ENCODE measurements at places on chromosomes 5 and 9.

DNA sequence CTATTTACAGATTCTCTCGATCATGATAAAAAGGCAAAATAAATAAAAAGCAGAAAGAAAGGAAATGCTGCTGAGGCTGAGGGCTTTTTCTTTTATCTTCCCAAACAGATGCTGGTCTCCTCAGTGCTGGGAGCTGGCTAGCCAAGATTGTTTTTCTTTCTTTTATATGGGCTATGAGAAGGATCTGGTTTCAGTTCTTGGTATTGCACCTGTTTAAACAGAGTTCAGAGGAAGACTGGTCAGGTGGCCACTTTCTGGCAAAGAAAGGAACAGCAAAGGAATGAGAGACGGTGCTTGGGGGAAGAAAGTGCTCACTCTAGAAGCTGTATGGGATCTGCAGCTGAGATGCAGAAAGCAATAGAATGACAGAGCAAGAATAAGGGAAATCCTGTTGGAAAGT lies 88.9 kb downstream of the SLF1 start:
- DNase-seq: no peak

- DNase-seq: no peak
Observed at GRCh38 chr9:133774799-133775198, 36.6 kb upstream of the SARDH start.

DNA sequence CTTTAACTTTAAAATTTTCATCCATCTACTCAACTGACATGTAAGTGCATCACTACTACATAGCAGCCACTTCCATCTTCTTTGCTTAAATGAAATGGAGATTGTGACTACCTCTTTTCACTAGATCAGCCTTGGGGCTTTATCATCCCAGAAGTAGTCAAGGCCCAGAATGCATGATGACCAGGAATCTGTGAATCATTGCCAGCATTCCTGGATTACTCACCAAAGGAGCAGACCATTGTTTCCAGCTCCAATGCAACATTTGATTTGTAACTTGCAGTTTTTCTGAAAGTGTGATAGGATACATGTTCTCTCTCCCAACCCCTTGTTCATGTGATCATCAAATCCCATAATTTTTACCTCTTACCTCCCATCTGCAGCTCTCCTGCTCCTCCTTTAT lies 65.1 kb downstream of the PLPPR1 start:
- no peak for DNase-seq

DNA sequence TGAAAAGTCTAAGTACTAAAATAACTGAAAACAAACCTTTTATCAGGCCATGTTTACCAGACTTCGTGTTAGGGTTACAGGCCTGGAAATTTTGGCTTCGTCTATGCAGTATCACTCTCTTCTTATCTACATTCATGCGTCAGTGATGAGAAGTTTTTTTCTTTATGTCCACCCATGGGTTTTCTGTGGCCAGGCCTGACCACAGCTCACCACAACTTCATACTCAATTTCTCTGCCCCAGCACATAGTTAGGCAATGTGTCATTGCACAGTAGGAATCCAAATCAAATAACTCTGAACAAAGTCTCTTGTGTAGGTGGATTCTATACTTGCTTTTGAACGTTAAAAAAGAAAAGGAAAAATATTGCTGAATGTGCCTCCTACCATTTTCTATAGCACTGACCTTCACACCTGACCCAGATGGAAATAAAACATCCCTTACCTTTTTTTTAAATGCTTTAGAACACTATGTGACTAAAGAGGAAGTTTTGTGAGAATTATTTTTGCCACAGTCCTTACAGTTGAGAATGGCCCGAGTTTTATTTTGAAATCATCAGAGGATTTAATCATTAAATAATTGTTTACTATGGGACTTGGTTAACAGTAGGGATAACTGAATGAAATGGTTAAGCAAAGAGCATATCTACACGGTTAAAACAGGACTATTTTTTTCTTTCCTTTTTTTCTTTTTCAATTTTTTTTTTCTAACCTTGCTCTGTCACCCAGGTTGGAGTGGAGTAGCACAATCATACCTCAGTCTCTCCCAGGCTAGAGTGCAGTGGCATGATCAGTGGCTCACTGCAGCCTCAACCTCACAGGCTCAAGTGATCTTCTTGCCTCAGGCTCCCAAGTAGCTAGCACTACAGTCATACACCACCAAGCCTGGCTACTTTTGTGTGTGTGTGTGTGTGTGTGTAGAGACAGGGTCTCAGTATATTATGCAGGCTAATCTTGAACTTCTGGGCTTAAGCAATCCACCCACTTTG lies 1247.0 kb upstream of the ACO1 start:
- no peak for DNase-seq

- peak; percentile 91 for DNase-seq
Observed at GRCh38 chr5:68252673-68253623, 37.4 kb downstream of the PIK3R1 start.

- DNase-seq: no peak
Observed at GRCh38 chr5:126674145-126674544, 73.4 kb downstream of the PHAX start.

GRCh38 chr5:6568383-6568782 lies 64.5 kb downstream of the NSUN2 start:
- no peak for DNase-seq

DNA sequence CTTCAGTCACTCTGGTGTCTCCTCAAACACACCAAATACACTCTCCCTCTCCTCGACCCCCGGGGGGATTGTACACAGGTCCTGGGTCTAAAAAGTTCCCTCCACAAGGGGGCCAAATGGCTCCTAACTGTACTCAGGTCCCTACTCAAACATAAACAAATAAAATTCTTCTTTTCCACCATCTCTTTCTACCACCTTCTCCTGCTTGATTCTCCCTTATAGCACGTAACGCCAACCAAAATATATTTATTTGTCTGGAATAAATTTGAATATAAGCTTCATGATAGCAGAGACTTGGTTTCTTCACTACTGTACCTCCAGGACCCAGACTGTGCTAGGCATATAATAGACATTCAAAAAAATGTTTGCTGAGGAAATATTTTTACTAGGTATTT lies 21.4 kb downstream of the ZNF608 start:
- DNase-seq: no peak

DNA sequence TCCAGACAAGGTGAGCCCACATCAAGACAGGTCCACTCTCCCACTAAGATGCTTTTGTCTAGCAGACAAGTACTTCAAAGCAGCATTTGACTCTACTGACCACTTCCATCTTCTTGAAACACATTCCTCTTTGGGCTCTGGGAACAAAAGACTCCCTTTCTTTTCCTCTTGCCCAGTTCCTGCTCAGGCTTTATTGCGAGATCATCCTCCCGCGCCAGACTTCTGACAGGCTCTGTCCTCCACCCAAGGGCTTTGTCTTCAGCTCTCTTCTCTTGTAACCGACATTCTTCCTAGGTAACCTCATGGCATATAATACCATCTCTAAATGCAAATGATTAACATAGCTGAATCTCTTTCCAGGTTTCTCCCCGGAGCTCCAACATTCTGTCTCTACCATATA lies 85.8 kb downstream of the NUDT12 start:
- no peak for DNase-seq

DNA sequence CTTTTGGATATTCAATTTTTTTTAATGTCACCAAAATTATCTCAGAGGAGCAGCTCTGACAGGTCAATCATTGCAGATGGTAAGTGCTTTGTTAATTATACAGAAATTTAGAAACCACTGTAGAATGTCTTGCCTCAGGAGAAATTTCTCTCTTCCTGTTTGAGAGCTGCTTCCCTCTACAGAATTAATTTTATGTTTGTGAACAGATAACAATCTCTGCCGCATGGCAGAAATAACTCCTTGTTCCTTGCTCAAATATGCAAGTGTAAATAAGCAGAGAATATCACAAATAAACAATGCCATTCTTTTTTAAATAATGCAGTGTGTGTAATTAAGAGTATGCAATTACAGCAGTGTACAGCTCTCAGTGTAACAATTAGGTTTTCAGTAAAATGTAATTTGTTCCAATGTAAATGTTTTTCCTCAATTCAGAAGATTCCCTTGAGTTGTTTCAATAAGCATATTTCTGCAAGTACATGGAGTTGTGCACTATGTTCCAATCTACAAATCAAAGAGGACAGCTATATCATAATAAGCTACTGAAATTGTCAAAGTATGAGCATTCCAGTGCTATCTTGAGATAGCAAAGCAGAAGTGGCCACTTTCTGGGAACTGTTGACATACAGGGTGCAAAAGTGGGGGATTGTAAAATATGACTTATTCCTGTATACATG lies 1012.8 kb downstream of the MAT2B start:
- no peak for DNase-seq

GRCh38 chr5:93746406-93747056 lies 5.1 kb upstream of the POU5F2 start:
- no peak for DNase-seq

DNA sequence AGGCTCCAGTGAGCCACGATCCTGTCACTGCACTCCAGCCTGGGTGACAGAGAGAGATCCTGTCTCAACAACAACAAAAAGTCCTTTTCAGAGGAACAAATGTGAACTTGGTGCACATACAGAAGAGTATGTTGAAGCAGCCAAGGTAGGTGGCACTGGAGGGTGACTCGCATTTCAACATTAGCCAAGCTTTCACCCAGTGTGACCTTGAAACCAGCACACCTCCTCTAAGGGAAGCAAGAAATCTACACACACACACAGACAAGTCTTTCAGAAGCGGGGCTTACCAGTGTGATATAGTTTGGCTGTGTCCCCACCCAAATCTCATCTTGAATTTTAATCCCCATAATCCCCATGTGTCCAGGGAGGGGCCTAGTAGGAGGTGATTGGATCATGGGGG lies 225.2 kb downstream of the SEMA5A start:
- DNase-seq: no peak

DNA sequence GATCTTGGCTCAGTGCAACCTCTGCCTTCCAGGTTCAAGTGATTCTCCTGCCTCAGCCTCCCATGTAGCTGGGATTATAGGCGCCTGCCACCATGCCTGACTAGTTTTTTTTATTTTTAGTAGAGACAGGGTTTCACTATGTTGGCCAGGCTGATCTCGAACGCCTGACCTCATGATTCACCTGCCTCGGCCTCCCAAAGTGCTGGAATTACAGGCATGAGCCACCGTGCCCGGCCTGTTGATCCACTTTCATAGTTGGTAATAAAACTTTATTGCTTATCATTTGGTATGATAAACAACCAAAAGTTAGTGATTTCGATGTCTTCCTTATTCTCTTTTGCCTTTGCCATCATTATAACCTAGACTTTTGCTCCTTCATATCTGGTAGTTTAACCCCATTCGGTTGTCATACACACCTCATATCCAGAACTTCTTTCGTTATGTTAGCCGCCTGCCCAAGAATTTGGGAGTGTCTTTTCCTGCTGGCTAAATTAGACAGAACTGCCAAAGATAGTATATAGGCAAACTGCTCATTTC lies 45.0 kb downstream of the UBE2R2 start:
- DNase-seq: no peak

DNA sequence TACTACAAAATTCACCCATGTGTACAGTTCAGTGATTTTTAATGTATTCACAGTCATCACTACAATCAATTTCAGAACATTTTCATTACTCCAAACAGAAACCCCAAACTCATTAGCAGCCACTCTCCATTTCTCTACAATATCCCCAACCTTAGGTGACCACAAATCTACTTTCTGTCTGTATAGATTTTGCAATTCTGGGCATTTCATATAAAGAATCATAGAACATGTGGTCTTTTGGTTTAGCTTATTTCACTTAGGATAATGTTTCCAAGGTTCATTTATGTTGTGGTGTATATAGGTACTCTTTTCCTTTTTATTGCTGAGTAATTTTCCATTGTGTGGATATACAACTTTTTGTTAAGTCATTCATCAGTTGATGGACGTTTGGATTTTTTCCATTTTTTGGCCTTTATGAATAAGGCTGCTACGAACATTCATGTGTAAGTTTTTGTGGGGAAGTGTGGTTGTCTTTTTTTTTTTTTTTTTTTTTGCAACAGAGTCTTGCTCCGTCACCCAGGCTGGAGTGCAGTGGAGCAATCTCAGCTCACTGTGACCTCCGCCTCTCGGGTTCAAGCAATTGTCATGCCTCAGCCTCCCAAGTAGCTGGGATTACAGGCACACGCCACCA lies 54.5 kb downstream of the DOCK8 start:
- DNase-seq: no peak

GRCh38 chr9:20884985-20885593 lies 146.4 kb downstream of the HACD4 start:
- peak; percentile 41 for DNase-seq

DNA sequence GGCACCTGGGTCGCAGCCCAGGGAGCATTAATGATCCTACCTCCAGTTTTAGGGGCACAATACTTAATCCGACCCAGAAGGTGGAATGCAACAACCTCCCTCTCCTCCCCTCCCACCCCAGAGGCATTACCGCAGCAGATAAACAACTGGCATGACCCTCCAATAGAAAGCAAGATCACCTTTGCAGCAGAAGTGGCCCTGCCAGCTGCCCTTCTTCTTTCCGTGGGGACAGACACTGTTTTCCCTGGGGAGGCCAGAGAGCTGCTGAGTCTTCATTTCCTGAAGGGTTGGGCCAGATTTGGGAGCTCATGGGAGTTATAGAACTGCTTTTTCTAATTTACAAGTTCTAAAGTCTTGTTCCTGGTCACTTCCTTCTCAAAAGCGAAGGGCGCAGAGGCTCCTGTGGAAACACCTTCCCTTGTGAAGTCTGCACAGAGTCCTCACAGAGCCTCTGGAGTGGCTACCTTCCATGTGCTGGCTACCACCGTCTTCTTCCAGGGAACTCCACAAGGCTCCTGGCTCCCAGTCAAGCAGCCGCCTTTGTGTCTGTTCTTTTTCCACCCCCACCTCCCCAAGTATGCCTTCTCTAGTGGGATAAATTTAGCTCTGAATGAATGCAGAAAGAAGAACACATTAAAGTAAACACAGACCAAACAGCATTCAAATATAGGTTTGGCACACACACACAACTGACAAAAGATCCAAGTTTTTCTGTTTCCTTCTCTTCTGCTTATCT lies 8.0 kb upstream of the PALM2AKAP2 start:
- DNase-seq: no peak

GRCh38 chr5:146378986-146379385 lies 40.3 kb downstream of the POU4F3 start:
- no peak for DNase-seq

- no peak for DNase-seq
Observed at GRCh38 chr5:177472460-177473442, 683 bp downstream of the DBN1 start.

- DNase-seq: no peak
Observed at GRCh38 chr5:173707392-173707791, 90.9 kb upstream of the BOD1 start.

- no peak for DNase-seq
Observed at GRCh38 chr5:176381979-176382378, 6.4 kb downstream of the NOP16 start.

GRCh38 chr5:123485275-123485674 lies 26.7 kb upstream of the CSNK1G3 start:
- no peak for DNase-seq

- no peak for DNase-seq
Observed at GRCh38 chr5:2095011-2095410, 212.3 kb upstream of the IRX4 start.

- DNase-seq: no peak
Observed at GRCh38 chr9:85237478-85237877, 504.3 kb downstream of the AGTPBP1 start.

Data from pons (tissue), 1 donor.